Skin of body (tissue), 3 donors: ENCODE measurements at places on chromosomes 4 and X.

GRCh38 chrX:101668143-101668542, 8.5 kb upstream of the ARMCX2 start:
- DNase-seq = no peak

DNA sequence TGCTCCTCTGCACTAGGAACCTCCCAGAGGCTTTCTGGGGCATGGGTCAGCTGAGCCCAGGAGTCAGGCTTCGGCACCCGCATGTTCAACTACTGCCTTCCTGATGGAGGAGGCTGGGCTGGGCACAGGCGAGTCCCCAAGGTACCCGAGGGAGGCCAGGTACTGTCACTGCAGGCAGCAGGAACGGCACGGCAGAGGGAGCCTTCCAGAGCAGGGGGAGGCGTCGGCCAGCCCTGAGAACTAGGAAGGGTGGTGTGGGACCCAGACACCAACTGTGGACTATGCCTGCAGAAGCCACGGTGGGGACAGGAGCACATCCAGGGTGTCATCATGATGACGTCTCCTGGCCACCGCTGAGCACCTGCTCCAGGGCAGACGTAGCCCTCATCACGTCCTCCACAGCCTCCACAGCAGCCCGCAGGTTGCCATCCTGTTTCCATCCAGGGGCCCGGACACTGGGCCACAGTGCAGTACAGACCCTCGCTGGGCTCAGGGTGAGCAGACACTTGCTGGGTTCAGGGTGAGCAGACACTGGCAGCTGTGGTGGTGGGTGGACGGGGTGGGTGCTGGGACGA, 40.8 kb downstream of the SORCS2 start:
- no peak for DNase-seq

DNA sequence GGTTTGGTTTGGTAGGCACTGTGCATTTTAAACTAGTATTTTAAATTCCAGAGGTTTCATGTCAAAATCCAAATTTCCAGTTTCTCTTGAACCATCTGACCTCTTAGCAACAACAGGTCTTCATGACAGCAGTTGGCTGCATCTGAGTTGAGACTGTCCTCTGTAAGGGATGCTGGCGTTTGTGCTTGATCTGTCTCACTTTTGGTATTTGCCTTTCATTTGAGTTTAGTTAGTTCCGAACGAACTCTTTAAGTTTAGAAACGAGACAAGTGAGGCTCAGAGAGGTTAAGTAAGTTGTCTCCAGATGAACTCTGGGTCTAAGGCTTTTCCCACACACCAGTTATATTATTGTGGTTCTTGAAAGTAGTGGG, 29.1 kb downstream of the SPARCL1 start:
- no peak for DNase-seq

- DNase-seq = no peak
Observed at GRCh38 chr4:140168474-140168873, 14.5 kb upstream of the MAML3 start.

DNA sequence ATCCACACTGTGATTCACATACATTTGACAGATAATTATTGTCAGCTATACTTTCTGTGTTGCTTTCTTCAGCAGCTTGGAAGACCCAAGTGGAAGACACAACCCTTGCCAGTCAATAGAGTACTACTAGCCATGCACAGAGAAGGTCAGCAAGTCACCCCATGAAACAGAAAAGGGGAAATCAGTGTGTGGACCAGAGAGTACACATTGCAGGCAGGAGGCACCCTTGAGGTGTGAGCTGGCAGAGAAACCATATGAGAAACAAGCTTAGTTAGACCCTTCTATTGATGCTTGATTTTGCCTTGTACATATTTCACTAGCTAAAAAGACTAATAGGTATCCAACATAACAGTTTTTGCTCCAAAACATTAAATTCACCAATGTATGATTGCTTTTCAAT, 99.5 kb downstream of the NLGN4X start:
- DNase-seq = no peak

GRCh38 chrX:41686788-41687187, 2.0 kb upstream of the GPR34 start:
- no peak for DNase-seq

- no peak for DNase-seq
Observed at GRCh38 chr4:48683784-48684666, 96.1 kb downstream of the FRYL start.

DNA sequence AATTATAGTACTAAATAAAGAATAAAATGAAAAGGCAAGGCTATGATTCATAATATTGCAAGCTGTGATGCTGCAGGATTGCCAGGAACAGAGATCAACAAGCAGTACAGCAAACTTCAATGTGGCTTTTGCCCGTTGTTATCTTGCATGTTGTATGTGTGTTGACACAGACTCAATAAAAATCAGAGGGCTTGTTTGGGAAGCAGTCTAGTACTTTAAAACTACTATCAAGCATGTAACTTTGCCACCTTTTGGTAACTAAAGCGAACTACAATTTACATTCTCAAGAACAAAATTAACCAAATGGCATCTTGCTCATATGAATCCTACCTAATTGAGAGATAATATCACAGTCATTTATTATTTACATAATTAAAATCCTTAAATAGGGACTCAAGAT, 79.8 kb upstream of the GPM6A start:
- no peak for DNase-seq
